ENCODE measurements at places on chromosomes 5 and 9.

DNA sequence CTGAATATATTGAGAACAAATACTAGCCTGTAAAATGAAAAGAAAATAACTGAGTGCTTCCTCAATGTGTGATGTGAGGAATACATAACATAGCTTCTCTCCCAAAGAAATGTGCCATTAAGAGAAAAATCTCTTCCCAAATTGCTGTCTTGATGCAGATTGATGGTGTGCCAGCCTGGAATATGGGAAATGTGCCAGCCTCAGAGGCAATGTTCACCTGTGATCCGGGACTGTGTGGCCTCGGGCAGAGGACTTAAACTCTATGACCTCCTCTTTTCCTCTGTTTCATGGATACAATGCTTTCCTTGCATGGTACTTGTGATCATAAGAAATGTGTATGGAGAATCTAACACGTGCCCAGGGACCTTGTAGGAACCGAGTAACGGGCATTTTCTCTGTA lies 370.9 kb downstream of the DIRAS2 start:
- no peak for DNase-seq

DNA sequence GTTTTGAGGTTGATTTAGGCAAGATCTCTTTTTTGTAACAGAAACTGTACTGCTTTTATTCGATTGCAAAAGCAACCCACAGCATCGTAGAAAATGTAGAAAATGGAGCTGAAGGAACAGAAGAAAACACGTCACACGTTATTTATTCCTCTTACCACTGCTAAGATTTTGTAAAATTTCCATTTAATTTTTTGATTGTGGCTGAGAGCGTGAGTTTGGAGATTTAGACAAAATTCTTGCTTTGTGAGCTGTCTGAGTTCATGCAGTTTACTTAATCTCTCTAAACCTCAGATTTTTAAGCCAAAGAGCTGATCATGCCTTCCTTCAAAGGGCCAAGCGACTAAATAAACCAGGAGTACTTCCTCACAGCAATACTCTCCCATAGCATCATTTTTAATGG lies 24.8 kb downstream of the DPYSL3 start:
- no peak for DNase-seq

DNA sequence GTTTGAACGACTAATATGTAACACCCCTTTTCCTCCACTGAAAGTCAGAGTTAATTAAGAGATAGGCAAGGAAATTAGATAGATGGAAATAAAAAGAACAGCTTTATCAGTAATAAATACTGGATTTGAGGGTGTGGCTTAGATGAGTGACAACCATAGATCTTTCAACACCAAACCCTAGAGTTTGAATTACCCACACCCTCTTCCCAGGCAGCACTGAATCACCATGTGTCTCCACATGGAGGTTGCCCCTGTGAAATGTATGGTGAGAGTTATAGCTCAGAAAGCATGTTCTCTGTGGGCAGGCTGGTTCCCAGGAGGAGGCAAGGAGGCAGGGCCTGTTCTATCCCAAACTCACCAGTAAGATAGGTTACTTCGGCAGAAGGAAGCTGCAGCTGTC lies 69.7 kb downstream of the TMEM174 start:
- DNase-seq = no peak

GRCh38 chr5:179348843-179349242 lies 3.6 kb upstream of the ADAMTS2 start:
- no peak for DNase-seq

DNA sequence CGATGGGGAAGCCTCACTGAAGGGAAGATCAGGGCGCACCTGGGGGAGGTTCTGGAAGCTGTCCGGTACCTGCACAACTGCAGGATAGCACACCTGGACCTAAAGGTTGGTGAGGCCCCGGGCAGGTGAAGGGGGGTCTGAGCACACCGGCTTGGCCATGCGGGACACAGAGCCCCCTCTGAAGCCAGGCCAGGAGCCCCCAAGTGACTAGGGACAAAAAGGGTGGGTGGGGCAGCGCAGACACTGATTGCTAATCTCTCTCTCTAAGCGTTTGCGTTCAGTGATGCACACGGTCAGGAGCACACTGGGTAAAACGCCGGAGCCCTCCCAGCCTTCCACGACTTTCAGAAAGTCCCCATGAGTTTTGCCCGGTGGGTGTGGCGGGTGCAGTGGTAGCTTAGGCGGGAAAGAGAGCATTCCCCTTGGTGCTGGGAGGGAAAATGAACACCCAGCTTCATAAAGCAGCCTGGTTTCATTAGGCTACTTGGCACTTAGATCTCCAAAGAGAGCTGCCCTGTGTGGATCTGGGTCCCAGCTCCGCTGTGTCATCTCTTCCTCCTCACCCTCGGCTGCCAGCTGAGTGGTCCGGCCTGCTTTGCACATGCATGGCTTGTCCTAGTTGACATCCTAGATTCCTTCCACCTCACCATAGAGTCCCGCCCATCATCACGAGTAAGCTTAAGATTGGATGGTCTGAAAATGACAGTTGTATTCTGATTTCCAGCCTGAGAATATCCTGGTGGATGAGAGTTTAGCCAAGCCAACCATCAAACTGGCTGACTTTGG lies 74.2 kb upstream of the OTULINL start:
- no peak for DNase-seq

GRCh38 chr9:38207247-38207778 lies 138.3 kb upstream of the SHB start:
- no peak for DNase-seq

GRCh38 chr9:16337322-16338029 lies 533.0 kb downstream of the BNC2 start:
- no peak for DNase-seq

- no peak for DNase-seq
These were observed 97.3 kb upstream of the SH3GL2 start for GRCh38 chr9:17481565-17481964.

- no peak for DNase-seq
These were observed 276.0 kb downstream of the TENT4A start for GRCh38 chr5:6989230-6989629.

- DNase-seq = no peak
These were observed 34.4 kb upstream of the GLIPR2 start for GRCh38 chr9:36101916-36102741.

- no peak for DNase-seq
These were observed 2223.0 kb downstream of the MAT2B start for GRCh38 chr5:165728425-165728824.

- no peak for DNase-seq
These were observed 35.2 kb downstream of the KCNT1 start for GRCh38 chr9:135736979-135737839.

- DNase-seq = no peak
These were observed 170.3 kb downstream of the SLC12A2 start for GRCh38 chr5:128253880-128254279.

GRCh38 chr9:14240537-14240936 lies 73.4 kb downstream of the NFIB start:
- no peak for DNase-seq

DNA sequence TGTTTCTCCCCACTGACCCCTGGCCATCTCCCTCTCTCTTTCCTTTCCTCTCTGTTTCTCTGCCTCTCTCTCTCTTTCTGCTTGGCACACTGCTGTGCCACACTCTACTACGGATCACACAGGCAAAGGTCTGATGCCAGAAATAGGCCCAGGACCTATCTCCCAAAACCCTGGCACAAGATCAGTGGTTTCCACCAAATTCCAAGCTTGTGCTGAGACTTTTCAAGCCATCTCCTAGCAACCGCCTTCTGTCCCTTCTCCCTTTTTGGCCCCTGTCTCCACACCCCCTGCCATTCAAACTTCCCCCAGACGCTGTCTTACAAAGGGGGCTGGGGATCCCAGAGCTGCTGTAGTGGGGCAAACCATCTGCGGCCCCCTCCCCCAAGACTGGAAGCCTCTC lies 38.5 kb upstream of the RARS1 start:
- no peak for DNase-seq

- DNase-seq = no peak
These were observed 2.5 kb downstream of the FIBCD1 start for GRCh38 chr9:130936285-130937117.

DNA sequence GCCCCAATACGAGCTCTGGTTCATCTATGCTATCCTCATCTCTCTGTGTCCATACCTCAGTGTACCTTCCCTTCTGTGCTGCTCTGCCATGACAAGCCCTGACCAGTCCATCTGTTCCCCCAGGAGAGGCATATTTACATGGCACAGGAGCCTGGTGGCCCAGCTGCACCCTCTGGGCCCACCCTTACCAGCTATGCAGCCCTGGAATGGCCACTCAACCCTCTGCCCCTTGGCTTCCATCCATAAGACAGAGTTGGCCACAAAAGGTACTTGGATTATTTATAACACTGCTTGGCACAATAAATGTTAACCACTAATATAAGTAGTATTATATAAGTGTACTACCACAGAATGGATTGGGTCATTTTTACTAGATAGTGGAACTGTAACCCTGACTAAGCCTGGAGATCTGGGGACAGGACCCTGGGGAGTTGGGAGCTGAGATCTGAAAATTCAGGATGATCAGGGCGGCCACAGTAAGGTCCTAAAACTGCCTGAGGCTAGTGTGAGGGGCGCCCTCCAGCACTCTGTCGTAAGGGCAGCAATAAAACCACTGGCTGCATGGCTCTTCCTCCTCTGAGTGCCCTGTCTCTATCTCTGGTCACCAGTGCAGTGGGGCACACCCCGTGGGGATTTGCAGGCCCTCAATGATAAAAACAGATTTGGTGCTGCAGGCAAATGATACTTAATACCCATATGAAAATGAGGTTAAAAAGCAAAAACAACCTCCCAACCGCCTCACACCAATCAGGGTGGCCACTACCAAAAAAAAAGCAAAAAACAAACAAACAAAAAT lies 65.8 kb downstream of the SEMA4D start:
- DNase-seq = no peak

GRCh38 chr5:172868436-172868923 lies 34.4 kb downstream of the ERGIC1 start:
- no peak for DNase-seq

- DNase-seq = no peak
These were observed 73.6 kb upstream of the SUSD1 start for GRCh38 chr9:112248722-112249121.

DNA sequence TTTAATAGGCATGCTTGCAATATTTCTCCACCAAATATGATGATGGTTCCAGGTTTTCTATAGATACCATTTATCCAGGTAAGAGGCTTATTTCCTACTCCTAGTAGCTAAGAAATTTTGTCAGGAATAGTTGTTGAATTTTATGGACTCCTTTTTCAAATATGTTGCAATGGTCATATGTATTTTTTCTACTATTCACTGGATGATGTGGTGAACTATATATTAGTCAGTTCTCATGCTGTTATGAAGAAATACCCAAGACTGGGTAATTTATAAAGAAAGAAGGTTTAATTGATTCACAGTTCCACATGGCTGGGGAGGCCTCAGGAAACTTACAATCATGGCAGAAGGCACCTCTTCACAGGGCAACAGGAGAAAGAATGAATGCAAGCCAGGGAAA lies 141.1 kb upstream of the NR3C1 start:
- DNase-seq = no peak

DNA sequence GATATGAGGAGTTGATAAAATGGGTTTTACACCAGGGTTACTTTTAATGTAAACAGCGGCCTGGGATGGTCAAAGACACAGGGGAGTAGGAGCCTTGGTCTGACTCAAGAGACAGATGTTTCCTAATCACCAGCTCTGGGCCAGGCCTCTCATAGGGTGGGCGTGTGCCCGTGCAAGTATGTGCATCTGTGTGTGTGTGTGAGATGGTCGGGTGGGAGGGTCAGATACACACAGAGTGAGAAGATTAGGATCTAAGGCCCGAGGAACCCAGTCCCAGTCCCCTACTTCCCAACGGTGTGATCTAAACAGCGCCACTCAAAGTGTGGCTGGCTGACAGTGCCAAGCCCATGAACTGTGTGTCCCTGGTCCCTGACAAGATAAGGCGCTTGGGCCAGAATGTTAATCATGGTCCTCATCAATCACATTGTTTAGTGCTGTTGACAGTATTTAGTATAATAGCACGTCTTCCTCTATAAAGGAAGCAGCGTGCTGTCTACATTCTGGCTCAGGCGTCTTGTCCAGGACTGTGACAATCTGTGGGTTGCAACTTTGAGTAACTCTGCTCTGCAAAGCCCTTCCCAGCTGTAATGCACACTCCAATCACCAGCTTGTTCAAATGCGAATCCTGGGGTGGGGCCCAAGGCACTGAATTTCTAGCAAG lies 173.7 kb downstream of the DAB2IP start:
- DNase-seq = no peak

DNA sequence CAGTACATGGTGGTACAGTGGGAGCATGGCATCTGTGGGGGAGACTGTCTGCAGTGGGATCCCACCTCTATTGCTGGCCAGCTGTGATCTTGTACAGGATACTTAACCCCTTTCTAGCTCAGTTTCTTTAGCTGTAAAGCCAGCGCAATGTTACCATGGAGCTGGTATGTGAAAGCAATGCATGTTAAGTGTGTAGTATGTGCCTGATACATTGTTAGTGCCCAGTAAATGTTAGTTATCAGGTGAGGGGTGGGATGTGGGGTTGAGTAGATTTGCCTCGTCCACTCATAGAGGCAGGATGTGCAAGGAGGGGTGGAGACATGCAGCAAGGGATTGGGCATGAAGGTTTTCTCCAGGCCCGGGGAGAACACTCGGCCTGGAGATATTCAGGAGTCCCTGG lies 12.3 kb downstream of the ZBED3 start:
- no peak for DNase-seq

DNA sequence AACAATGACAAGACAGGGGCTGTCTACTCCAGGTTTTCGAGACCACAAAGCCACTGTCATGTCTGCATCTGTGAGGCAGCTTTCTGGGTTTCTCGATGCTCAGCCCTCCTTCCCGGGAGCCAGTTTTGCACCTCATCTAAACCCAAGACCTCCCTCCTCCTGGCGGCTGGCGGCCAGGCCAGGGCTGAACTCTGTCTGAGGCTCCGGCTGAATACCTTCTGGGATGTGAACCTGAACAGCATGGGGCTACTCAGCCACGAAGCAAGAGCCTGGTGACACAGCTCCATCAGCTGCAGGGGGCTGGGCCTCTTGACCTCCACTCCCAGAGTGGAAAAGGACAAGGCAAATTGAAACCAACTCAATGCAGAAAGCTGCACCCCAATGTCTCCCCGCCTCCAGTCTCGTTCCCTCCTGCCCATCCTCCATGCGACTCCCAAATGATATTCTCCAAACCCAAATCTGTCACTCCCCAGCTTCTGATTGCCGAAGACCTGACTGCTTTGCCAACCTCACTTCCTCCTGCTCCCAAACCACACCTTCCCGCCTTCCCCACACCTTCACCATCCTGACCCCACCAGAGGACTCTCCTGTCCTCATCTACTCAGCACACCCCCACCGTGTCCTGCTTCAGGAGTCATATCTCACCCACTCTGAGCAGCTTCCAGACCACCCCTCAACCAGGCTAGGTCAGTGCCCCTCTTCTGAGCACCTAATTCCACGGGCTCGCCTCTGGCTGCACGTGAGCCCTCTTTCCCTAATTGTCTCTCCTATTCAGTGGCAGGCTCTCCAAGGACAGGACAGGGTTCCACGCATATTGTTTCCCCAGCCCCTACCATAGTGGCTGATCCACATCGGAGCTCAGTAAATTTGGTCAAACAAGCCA lies 4.5 kb downstream of the ANKS6 start:
- no peak for DNase-seq

DNA sequence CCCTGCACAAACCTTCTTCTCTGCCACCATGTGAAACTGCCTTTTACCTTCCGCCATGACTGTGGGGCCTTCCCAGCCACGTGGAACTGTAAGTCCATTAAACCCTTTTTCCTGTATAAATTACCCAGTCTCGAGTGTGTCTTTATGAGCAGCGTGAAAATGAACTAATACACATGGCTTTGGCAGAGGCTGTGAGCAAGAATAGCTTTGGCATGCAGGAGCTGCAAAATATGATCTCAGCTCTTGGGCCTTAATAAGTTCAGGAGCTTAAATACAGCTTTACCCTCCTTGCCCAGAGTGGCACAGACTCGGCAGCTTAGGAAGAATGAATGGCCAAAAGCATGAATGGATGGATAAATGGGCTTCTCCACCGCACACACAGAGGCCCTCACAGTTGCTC lies 15.7 kb upstream of the SLC36A1 start:
- no peak for DNase-seq

All from T-helper 2 cell (primary cell).